CD4-positive, alpha-beta T cell treated with Interleukin-17A for 4 hours (primary cell): ENCODE measurements at places on chromosomes 4 and X.

- no peak for DNase-seq
These were observed 16.7 kb downstream of the ABLIM2 start for GRCh38 chr4:8141935-8142334.

GRCh38 chr4:181157647-181158046, 1085.6 kb upstream of the TENM3 start:
- DNase-seq = no peak

DNA sequence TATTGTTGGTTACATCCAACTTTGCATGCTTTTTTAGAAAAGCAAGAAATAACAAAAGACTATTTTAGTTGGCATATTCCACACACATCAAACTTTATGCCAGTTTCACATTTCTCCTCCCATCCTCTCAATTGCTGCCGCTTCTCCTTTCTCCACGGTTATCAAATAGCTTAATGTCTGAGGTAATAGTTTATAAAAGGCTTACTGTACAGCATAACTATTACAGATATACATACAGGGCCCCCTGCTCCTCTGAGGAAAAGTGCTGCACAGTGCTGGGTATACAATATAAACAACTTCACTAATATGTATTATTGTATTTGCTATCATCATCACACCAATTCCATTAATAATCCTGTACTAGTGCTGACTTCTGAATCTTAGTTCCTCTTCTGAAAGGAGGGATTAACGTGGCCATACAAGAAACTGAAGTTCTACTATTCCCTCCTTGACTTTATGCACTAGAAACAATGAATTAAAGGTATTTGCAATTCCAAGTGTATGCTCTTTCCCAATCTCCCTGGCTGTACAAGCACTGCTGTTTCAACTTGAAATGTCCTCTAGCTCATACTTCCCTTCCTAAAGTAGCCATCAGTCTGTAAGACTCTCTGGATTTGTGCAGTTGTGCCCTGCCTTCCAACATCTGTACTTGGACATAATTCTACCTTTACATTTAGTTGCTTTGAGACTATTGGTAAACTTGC, 2.5 kb downstream of the CCNI start:
- DNase-seq = no peak

DNA sequence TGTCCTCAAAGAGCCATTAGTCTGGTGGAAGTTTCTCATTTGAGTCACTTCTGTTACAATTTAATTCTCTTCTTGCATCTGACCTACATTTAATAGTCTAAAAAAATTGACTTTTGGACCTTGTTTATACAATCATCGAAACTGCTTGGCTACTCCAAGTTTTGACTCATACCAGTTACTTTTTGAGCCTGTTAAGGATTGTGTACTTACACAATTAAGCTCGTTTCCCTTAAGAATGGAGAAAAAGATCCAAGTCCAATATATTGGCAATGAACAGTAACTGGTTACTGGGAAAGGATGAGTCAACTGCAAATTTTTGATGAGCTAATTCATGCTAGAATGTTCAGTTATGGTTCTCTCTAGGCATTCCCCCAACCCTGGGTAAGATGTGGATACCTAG, 58.2 kb downstream of the DCX start:
- DNase-seq = no peak

GRCh38 chr4:76494243-76494642, 59.2 kb downstream of the SHROOM3 start:
- DNase-seq = no peak

DNA sequence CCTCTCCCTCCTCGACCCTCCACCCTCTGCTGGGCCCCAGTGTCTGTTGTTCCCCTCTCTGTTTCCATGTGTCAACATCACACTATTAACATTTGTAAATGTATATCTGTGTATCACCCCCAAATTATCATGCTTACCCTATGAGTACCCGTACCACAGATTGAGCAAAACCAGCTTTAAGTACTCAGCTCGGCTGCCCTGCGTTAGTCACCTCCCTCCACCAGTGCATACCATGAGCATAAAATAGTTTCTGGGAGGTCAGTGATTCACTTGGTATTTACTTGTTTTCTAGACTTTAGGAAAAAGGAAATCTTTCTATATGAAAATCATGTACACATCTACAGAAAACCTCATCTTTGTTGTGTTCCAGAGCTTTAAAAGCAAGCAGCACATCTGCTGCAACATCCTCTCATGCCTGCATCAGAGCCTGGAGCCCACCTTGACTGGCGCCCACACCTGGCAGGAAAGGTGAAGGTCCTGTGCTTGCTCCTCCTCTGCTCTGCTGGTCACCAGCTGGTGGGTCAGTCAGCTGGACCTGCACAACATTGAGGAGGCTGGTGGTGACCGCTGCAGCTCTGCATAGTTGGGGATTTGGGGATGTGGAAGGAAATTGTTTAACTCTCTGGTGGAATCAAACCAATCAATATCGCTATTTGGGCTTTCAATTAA, 214.4 kb upstream of the KLF3 start:
- no peak for DNase-seq

- no peak for DNase-seq
These were observed 112.4 kb upstream of the EDA2R start for GRCh38 chrX:66751136-66751782.

DNA sequence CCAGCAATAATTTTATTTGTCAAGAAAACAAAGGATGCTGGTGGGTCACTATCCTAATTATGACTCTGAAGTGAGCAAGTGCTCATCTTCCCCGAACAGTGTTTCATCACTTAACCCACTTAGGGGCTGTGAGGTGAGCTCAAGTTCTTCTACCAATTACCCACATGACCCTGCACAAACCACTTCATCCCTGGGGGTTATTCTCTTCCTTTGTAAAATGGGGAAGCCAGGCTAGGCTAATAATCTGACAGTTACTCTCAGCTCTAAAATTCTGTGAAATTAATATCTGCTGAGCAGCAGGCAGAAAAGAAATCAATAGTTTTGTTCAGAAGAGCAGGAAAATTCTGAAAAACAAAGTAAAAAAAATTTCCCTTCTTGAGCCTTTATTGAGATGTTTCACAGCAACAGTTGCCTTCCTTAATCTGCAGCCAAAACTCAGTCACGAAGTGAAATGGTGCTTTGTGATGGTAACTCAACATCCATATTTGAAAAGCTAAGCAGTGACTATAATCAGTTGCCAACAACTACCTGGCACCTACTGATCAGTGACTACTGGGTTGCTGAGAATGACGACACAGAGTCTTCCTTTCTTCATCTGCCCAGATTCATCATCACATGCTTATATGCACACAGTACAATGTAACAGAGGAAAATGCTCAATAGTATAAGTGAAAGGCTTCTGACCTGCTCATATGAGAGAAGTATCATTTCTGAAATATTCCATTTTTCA, 24.1 kb downstream of the ATP8A1 start:
- DNase-seq = no peak

GRCh38 chr4:166341992-166342391, 469.0 kb downstream of the TLL1 start:
- no peak for DNase-seq

DNA sequence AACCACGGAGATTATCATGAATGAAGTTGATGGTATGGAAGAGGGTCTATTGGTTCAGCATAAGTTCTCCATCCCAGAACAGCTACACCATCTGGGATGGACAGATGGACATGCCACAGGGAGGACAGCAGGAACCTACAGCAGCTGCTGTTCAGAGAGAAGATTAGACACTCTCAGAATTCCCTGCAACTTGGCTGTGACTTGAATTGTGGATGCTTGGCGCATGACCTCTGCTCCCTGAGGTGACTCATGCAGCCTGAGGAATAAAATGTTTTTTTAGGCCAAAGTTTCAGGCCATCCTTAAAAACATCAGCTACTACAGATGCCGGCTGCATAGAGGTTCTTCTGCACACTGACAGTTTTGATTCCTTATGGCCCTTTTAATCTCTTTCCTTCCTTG, 97.3 kb downstream of the RS1 start:
- DNase-seq = no peak

- no peak for DNase-seq
These were observed 7.9 kb downstream of the OGT start for GRCh38 chrX:71540801-71541200.

DNA sequence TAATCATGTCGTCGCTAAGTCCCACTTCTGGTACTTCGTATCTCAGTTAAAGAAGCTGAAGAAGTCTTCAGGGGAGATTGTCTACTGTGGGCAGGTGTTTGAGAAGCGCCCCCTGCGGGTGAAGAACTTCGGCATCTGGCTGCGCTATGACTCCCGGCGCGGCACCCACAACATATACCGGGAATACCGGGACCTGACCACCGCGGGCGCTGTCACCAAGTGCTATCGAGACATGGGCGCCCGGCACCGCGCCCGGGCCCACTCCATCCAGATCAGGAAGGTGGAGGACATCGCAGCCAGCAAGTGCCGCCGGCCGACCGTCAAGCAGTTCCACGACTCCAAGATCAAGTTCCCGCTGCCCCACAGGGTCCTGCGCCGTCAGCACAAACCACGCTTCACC, 11.3 kb downstream of the PNCK start:
- DNase-seq = peak; percentile 78

DNA sequence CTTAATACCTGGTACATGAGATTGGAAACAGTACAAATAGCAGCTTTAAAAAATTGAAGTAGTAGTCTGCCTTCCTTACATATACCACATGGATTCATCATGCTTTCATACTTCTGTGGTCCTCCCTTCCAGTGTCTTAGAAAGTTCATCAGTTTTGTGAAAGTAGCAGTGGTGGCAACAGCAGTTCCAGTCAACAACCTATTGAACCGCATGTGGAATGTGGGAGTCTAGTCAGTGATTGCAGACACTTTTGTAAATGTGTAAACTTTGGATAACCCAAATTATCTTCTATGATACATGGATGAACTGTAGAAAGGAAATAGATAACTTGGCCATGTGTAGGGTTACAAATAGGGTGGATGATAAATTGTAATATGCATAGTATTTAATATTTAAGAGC, 34.1 kb downstream of the FNIP2 start:
- no peak for DNase-seq

DNA sequence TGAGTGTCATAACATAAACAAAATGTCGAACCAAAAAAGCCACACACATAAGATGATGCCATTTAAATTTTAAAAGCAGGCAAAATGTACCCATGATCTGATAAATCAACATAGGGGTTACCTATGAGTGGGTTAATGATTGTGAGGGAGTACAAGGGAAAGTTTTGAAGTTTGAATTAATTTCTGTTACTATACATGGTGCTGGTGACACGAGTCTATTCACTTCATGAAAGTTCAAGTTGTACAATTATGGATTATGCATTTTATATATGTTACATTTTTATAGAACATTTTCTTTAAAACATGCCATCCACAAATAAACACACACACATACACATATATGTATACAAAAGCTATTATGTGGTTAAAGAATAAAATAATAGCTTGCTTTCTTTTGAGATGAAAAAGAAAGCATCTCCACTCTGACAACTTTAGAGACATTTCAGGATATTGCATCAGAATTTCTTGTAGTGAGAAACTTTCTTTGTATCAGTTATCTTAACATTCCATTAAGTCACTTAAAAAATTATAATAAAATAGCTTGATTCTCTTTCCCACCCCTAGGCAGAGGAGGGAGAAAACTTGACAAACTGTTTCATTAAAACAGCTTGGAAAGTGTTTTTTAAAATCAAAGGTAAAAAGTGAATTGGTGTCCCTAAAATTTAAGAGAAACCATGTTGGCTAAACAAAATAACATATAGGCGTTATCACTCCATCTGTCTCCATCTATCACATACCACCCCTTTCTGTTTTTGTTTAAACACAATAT, 891.8 kb upstream of the NDST4 start:
- no peak for DNase-seq

GRCh38 chr4:182141061-182141460, 102.1 kb upstream of the TENM3 start:
- no peak for DNase-seq

DNA sequence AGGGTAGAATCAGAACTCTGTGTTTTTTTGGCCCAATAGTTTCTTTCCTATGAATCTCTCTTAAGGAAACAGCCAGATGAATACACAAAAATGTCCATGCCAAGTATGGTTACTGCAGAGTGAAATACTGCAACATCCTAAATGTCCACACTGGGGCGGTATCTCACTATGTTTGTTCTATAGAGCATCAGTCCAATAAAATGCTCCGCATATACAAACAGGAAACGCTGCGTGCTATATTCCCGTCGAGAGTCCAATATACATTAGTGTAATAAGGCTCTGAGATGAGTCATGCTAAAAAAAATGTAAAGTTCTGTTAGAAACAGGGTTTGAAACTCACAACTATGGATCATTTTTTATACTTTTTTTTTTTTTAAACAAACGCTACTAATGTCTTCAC, 72.9 kb upstream of the ENOX2 start:
- DNase-seq = peak; percentile 39

GRCh38 chr4:177057186-177057585, 252.5 kb upstream of the NEIL3 start:
- DNase-seq = no peak

DNA sequence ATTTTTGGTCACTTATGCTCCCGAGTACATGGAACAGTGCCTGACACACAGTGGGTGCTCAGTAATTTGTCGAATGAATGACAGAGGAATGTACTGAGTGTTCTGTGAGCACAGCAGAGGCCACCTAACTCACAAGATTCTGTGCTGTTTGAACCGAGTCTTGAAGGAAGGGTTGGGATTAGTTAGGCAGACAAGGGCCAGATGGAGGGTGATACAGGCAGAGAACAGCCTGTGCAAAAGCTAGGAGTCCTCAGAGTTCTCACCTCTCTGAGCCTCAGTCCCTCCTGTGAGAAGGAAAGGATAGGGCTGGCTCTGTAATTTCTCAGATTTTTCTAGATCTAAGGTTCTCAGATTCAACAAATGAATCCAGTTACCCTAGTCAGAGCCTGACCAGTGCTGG, 108.8 kb downstream of the NHSL2 start:
- no peak for DNase-seq

GRCh38 chrX:74179499-74179898, 124.5 kb upstream of the ZCCHC13 start:
- DNase-seq = no peak

DNA sequence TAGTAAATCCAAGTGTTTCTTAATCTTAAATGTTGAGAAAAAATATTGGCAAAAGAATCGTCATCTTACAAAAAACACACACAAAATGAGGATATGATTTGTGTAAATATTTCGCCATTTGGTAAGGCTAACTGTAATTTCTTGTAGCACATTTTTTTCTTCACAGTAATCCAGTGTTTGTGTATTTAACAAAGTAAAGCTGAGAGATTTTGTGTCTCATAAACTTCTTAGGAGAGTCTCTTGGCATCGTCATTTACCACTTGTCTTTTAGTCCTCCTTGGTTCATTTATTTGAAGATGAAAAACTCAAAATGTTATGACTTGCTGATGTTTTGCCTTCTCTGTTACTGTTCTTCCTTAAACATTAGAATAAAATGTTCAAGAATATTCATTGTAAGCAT, 326.7 kb upstream of the PITX2 start:
- DNase-seq = no peak

DNA sequence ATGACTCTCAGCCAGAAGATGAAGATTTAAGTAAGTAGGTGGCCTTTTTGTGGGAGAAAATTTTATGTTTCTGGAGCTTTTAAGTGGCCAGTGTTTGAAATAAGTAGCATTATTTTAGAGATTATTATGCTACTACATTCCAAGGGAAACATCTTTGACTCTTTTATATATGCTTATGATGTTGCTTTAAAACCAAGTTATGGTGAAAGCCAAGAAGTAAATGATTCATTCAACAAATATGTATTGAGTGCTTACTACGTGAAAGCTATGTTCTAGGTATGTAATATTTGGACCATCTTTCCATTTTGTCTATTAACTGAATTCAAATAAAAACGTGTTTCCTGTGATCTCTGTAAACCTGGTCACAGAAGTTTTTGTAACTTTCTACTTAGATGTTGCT, 58.3 kb downstream of the ZFX start:
- DNase-seq = no peak
